ENCODE measurements at places on chromosomes 2 and 18.

DNA sequence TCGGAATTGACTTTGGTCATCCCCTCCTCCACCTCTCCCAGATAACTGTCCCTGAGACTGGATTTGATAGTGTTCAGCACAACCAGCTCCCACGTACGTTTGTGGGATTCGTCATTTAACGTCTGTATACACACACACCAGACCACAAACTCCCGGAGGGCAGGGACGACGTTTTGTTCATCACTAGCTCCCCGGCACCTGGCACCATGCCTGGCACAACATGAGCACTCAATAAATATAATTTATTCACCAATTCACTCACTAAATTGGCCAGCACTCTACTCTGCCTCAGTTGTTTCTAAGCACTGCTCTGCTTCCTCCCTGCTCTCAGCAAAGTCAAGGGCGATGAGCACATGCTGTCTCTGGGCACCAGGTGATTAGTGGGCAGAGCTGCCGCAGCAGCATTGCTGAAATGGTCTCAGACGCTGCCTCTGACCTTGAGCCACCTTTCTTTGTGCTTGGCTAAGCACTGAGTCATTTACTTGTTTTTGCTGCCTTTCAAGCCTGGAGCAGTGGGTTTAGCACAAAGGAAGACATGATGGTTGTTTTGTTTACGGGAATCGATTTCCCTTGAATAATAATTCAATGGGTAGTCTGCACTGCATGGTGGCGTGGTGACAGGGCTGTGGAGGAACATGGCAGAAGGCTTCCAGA lies 19.3 kb upstream of the LOXHD1 start:
- no peak for DNase-seq

GRCh38 chr2:203070701-203071100 lies 56.0 kb downstream of the NBEAL1 start:
- no peak for DNase-seq

GRCh38 chr2:16974688-16975087 lies 309.1 kb upstream of the CYRIA start:
- DNase-seq: no peak

DNA sequence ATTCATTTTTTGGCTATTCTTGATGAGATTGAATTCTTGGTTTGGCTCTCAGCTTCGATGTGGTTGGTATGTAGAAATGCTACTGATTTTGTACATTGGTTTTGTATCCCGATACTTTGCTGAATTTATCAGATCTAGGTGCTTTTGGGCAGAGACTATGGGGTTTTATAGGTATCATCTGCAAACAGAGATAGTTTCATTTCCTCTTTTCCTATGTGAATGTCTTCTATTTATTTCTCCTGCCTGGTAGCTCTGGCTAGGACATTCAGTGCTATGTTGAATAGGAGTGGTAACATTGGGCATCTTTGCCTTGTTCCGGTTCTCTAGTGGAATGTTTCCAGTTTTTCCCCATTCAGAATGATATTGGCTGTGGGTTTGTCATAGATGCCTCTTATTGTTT lies 5.5 kb upstream of the TACR1 start:
- no peak for DNase-seq

GRCh38 chr2:237692601-237693290 lies 65.4 kb downstream of the LRRFIP1 start:
- DNase-seq: no peak

GRCh38 chr2:375956-376307 lies 88.0 kb upstream of the ALKAL2 start:
- no peak for DNase-seq

GRCh38 chr2:220036431-220036830 lies 409.0 kb downstream of the SLC4A3 start:
- DNase-seq: no peak

- DNase-seq: peak; percentile 9
These were observed 28.5 kb downstream of the GPC1 start for GRCh38 chr2:240463866-240464481.

- peak; percentile 54 for DNase-seq
These were observed 72.4 kb downstream of the ID2 start for GRCh38 chr2:8754106-8754776.

DNA sequence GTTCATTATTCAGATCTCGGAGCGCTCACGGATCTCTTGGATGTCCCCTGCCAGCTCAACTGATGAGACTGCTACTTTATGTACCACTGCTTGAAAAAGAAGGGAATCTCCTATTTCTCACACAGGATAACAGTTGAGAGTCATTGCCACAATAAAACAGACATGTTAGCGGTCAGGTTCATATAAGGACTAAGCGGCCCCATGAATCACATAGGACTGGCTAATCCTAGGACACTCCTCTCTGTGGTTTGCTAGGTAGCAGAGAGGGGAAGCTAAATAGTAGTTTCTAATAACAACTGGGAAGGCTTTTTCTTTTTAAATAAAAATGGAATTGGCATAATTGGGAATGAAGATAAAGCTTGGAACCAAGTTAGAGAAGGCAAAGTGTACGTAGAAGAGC lies 15.9 kb upstream of the TGFA start:
- DNase-seq: no peak

GRCh38 chr2:109699646-109700045 lies 85.5 kb downstream of the SOWAHC start:
- no peak for DNase-seq
